Mesothelial cell of epicardium (in vitro differentiated cells): ENCODE measurements at places on chromosomes 16 and 17. TPM values are rescaled to one million over a fixed set of nuclear protein-coding genes. Genes with fewer than 3 reads are reported as not detected.

DNA sequence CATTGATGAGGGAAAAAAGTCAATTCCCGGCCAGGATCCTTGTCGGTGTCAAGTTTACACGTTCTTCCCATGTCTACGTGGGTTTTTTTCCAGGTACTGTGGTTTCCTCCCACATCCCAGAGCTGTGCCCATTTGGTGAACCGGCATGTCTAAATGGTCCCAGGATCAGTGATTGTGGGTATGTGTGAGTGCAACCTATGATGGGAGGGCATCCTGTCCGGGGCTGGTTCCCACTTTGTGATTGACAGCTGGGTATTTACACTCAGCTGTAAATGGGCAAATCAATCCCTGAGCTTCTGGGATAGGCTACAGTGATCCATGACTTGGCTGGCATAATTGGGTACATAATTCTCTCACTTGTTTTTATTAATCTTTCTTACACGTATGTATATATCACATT is 91.2 kb upstream of the IRX6 start:
- no peak for DNase-seq

TMEM114 gene
- not detected in 3 replicates for total RNA-seq

DNA sequence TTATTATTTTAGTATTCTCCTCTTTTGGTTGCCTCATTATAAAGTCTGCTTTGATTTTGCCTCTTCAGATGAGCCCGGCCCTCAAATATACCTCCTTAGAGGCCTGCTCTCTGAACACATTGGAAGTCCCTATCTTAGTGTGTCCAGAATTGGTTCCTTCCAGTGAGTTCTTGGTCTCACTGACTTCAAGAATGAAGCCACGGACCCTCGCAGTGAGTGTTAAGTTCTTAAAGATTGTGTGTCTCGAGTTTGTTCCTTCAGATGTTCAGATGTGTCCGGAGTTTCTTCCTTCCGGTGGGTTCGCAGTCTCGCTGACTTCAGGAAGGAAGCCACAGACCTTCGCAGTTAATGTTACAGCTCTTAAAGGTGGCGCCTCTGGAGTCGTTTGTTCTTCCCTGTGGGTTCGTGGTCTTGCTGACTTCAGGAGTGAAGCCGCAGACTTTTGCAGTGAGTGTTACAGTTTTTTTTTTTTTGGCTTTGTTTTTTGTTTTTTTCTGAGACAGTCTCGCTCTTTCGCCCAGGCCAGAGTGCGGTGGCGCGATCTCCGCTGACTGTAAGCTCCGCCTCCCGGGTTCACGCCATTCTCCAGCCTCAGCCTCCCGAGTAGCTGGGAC is 45.8 kb upstream of the NOS2 start:
- no peak for DNase-seq

POLR2C gene
- total RNA-seq, result 62.1 to 69.1 TPM (median 65.0 TPM) in 3 replicates

EVPLL gene
- total RNA-seq, result not detected in 3 replicates

DNA sequence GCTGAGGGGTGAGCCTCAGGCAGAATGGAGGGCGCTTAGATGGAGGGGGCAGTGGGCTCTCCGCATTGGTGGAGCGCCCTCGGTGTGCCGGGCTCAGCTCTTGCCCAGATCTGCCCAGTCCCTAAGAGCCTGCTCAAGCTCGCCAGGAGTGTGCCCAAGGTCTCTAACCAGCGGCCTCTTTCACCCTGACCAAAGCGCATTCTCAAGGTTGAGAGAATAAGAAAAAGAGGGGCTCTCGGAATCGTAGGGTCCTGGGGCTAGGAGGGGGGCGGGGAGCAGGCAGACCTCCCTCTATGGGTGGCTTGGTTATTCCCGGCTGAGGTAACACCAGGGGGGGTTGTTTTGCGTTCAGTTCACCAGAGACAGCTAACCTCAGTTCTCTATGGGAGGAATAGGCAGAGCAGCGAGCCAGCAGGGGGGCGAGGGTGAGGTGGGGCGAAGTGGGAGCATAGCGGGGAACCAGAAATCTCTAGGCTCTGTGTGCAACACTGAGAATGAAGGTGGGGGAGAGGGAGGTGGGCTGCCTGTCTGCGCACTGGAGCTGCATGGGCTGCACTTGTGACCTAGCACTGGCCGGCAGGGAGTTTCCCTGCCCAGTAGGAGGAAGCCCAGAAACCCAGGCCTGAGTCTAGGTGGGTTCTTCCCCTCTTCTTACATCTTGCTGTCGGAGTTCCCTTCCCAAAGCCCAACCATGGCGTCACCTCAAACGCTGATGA is 3.0 kb downstream of the TMEM132E start:
- DNase-seq, result no peak

GRCh38 chr17:41492351-41492750 is 2.6 kb upstream of the KRT36 start:
- no peak for DNase-seq

STX1B gene
- 4.9 to 5.9 TPM (median 5.2 TPM) in 3 replicates for total RNA-seq

DNA sequence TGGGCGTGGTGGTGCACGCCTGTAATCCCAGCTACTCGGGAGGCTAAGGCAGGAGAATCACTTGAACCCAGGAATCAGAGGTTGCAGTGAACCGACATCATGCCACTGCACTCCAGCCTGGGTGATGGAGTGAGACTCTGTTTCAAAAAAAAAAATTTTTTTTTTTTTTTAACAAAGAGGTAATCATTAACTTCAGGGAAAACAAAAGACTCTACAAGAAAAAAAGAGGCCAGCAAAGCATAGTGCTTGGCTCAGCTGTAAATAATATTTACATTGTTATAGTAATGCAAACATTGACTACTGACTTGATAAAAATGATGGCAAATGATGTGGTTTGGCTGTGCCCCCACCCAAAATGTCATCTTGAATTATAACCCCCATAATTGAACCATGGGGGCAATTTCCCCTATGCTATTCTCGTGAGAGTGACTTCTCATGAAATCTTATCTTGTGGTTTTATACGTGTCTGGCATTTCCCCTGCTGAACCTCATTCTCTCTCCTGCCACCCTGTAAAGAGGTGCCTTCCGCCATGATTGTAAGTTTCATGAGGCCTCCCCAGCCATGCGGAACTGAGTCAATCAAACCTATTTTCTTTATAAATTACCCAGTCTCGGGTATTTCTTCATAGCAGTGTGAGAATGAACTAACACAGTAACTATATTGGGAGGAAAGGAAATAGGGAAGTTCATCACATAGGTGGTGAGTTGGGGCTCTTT is 12.7 kb upstream of the SSTR2 start:
- no peak for DNase-seq

DNA sequence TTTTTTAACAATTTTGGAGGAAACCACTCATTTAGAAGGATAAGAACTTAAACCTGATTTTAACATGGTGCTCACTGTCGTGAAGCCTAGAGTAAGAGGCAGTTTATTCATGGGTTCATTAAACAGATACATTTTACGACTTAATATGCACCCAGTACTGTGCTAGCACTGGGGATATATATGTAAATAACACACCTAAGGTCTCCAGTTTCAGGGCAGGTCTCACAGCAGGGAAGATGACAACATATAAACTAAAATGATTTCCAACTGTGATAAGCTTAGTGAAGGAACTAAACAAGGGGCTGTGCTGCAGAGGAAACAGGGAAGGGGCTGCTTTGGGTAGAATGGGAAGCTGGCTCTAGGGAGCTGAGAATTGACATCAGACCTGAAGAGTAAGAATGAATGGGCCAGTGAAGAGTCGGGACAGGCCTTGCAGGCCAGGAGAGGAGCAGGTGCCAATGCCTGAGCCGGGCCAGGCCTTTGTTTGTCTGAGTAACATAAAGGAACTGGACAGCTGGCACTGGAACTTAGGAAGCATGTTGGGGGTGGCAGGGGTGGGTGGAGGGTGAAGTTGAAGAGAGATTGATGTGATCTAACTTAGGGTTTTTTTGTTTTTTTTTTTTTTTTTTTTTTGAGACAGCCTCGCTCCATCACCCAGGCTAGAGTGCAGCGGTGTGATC is 12.1 kb downstream of the NT5M start:
- DNase-seq, result no peak

- no peak for DNase-seq
Measured at GRCh38 chr17:66522591-66523272, 220.3 kb downstream of the PRKCA start.

GRCh38 chr17:39529455-39529854 is 68.2 kb downstream of the CDK12 start:
- DNase-seq, result no peak

METTL23 gene
- total RNA-seq, result 22.0 to 25.6 TPM (median 22.1 TPM) in 3 replicates

HOXB4 gene
- total RNA-seq, result 34.2 to 39.2 TPM (median 34.4 TPM) in 3 replicates

DNA sequence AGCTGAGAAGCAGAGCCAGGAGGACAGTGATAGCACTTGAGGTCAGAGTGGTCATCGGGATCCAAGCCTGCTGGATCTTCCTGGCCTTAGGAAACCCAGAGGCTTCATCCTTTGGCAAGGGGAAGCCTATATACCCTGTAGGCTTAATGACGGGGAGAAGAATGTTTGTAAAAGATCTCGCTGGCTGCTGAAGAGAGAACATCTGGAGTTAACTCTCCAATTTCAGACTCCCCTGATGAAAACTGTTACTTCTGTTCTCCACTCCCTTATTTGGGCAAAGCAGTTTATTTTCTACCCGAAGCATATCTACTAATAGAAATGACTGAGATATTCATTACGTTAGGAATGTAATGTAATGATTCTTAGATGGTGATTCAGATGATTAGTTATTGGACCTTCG is 487.0 kb downstream of the CDH13 start:
- no peak for DNase-seq

SHPK gene
- 17.6 to 19.3 TPM (median 18.9 TPM) in 3 replicates for total RNA-seq

DNA sequence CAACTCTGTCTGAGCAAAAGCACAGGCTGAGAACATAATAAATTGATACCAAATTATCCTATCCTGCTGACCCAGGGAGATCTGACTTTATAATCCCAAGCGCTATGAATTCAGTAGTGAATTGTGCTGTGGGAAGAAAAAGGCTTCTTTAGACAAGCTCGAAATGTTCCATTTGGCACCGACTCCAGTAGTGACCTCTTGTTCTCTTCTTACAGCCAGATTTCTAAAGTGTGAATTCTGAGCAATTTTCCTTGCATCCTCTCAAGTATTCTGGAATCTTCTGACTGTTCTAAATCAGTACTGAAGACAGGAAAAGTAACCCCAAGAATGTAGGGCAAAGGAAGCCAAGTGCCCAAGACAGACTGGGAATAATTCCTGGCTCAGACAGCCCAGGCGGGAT is 58.2 kb downstream of the CDYL2 start:
- DNase-seq, result no peak

DNA sequence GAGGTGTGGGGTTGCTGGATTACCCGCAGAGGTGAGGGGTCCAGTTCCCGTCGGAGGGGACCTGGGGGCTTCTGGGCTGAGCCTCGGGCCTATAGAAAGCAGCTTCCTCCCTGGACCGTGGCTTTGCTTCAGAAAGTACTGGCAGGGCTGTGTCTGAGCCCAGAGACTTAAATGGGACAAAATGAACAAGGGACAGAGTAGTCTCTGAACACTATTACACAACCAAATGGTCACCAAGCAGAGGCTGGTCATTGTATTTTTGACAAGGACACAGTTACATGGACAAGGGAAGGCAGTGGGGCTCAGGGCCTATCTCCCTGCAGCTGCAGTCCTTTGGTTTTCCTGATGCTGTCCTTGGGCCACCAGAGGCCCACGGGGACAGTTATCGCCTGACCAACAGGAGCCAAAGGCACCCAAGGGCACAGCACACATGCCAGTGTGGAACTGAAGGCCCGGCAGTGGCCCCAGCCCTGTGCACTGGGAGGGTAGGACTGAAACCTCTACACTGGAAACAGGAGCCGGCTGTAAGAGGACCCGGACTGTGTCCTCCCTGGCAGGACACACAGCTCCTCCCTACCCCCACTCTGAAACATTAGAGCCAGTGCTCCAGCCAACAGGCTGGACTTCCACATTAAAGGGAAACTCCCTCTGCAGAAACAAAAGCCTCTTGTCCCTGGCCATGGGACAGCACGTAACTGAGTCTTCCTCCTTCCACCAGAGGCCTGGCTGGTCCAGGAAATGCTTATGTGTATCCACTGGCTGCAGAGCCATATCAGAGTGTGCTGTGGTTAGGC is 26.0 kb upstream of the ERN1 start:
- no peak for DNase-seq

- no peak for DNase-seq
Measured at GRCh38 chr17:18136357-18136756, 27.8 kb downstream of the MYO15A start.

DNA sequence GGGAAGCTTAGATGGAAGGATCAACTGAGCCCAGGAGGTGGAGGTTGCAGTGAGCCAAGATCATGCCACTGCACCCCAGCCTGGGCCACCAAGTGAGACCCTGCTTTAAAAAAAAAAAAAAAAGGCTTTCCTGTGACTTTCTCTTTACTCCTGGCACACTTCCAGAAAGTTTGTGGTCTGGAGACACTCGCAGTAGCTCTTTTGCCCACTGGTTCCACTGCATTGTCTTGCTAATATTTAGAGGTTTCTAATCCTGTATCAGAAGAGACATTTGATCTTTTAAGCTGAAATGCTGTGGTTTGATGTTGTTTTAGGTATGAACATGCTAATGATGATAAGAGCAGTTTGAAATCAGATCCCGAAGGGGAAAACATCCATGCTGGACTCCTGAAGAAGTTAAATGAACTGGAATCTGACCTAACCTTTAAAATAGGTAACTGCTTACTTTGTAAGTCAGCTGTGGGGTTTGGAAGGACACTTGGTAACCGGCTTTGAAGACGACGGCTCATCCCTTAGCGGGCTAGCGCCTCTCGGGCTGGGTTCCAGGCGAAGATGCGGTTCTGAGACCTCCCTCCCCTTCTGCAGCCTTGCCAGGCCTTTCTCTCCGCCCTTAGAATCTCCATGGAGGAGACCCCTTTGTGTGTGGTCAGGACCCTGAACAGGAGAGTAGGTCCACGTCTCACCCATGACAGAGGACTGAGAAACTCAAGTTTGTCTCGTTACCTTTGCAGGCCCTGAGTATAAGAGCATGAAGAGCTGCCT is 23.1 kb downstream of the NTAN1 start:
- no peak for DNase-seq

WNT9B gene
- 1.2 to 2.0 TPM (median 1.6 TPM) in 3 replicates for total RNA-seq

- DNase-seq, result no peak
Measured at GRCh38 chr16:11147033-11147753, 108.8 kb downstream of the SOCS1 start.

- no peak for DNase-seq
Measured at GRCh38 chr16:50161950-50162349, 8.8 kb downstream of the TENT4B start.

- no peak for DNase-seq
Measured at GRCh38 chr16:69839798-69840409, 77.8 kb downstream of the WWP2 start.

EFNB3 gene
- 27.3 to 28.2 TPM (median 28.1 TPM) in 3 replicates for total RNA-seq

SLC2A4 gene
- 1.6 to 1.8 TPM (median 1.6 TPM) in 3 replicates for total RNA-seq

SLC13A2 gene
- total RNA-seq, result not detected in 3 replicates

ZDHHC7 gene
- total RNA-seq, result 45.4 to 47.9 TPM (median 45.7 TPM) in 3 replicates

GRCh38 chr17:45225964-45226530 is 4.4 kb downstream of the FMNL1 start:
- no peak for DNase-seq

DNAAF1 gene
- 0.18 to 0.47 TPM (median 0.22 TPM) in 3 replicates for total RNA-seq

- DNase-seq, result no peak
Measured at GRCh38 chr16:4972938-4973587, 14.9 kb downstream of the SEC14L5 start.

ACACA gene
- total RNA-seq, result 124 to 132 TPM (median 127 TPM) in 3 replicates

ATP2C2 gene
- total RNA-seq, result 43.5 to 52.5 TPM (median 47.7 TPM) in 3 replicates

HOXB3 gene
- 282 to 303 TPM (median 282 TPM) in 3 replicates for total RNA-seq

NXPH3 gene
- 0.82 to 0.88 TPM (median 0.83 TPM) in 3 replicates for total RNA-seq

GRCh38 chr17:37037590-37038155 is 88.9 kb downstream of the AATF start:
- no peak for DNase-seq

NHLRC4 gene
- 2.3 to 3.0 TPM (median 2.7 TPM) in 3 replicates for total RNA-seq

MEOX1 gene
- 1.2 to 1.8 TPM (median 1.2 TPM) in 3 replicates for total RNA-seq
